ENCODE measurements at places on chromosomes 13 and 19.
A peak's percentile ranks its signal among the peaks of the same experiment; 100 is the strongest.

- no peak overlapping the region for H3K4me3 ChIP-seq
- H3K27ac ChIP-seq = no peak overlapping the region
- no peaks in the 10 kb centered on the region for H3K4me1 ChIP-seq
- no peaks in the 10 kb centered on the region for H3K36me3 ChIP-seq
- DNase-seq = no peak
Observed at GRCh38 chr13:67117010-67117550, 113.1 kb downstream of the PCDH9 start.

DNA sequence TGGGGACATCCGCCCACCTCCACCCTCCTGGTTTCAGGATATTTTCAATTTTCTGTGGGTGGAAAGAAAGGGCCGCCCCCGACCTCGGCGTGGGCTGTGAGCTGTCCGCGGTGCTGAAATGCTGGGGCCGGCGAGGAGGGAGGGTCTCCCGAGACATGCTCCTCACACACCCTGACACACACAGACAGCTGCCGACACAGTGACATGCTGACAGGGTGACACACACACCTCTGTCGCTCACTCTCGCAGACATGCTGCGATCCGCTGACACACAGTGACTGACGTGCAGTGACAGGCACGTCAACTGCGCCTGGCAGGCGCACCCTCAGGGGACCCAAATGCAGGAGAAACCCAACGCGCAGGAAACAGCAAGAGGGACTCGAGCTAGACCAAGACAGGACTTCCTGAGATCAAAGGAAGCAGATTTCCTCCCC lies 25.1 kb upstream of the MEIS3 start:
- peak; percentile 67 for DNase-seq
- H3K27ac ChIP-seq = no peak overlapping the region
- H3K27me3 ChIP-seq = no peaks in the 10 kb centered on the region
- H3K36me3 ChIP-seq = no peaks in the 10 kb centered on the region

- DNase-seq = no peak
- H3K27me3 ChIP-seq = no peaks in the 10 kb centered on the region
- no peak within 1 kb of the TSS for H3K4me3 ChIP-seq
- H3K4me1 ChIP-seq = no peaks in the 10 kb centered on the region
- no peak within 1 kb of the TSS for H3K27ac ChIP-seq
Observed at GRCh38 chr19:47713046-47714021, at the start of gene EHD2. TSS of gene EHD2 (plus strand) at chr19:47713422. CDS start at chr19:47716613, 3,191 bp downstream.

DNA sequence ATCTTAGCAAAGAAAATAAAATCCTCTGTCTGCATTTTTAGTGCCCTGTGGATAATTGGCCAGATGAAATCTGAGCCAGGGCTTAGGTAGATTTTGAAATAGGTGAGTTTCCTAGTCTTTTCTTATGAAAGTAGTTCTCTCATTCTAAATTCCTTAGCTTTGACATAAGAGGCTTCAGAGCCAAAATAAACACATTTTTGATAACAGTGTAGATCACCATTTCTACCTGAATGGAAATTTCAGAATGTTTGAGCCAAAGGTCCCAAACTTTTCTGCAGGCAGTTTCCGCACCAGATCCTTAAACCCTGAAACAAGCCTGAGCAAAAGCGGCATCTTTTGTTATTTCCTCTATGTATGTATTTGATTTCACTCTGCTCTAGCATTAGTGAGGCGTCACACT lies 551.2 kb downstream of the EFNB2 start:
- DNase-seq = no peak
- peaks cover 6% of the 10 kb centered on the region for H3K4me1 ChIP-seq
- H3K27ac ChIP-seq = no peak overlapping the region
- no peak overlapping the region for H3K4me3 ChIP-seq
- no peaks in the 10 kb centered on the region for H3K27me3 ChIP-seq
- H3K36me3 ChIP-seq = no peaks in the 10 kb centered on the region

- no peak overlapping the region for H3K4me3 ChIP-seq
- H3K27me3 ChIP-seq = no peaks in the 10 kb centered on the region
- H3K27ac ChIP-seq = no peak overlapping the region
- DNase-seq = no peak
- no peaks in the 10 kb centered on the region for H3K4me1 ChIP-seq
Observed at GRCh38 chr13:100613031-100613430, 24.4 kb upstream of the GGACT start.

DNA sequence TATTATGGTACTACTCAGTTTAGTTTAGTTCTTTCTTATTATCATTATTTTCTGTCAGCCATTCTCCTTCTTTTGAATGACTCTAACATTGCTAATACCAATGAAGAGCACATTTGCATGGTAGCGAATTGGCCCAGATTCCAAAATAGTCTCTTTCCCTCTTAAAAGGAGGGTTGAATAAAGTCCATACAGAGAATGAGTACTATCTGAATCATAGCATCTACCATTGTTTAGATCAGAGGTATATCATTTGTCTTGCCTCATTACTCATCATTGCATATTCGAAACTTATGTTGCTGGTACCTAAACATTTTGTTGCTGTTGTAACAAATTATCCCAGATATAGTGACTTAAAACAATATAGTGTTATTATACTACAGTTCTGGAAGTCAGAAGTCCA lies 1235.3 kb upstream of the ATXN8OS start:
- H3K4me1 ChIP-seq = no peaks in the 10 kb centered on the region
- no peak overlapping the region for H3K4me3 ChIP-seq
- no peak for DNase-seq

DNA sequence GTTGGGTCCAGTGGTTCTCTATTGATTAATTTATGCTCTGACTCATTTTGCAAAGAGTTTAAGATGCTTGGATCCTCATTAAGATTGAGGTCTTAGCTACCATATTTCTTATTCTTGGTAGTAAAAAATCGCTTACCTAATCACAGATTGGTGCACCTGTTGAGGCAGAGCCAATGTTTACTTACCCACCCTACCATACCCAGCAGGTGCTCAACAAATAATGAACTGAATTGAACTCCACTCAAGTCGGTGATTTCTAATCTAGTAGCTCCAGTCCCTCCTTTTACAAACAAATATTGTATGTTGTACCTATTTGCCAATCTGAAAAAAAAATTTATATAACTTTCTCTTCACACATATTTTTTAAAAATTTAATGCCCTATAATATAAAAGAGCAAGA lies 361.0 kb downstream of the FGF14 start:
- no peak overlapping the region for H3K4me3 ChIP-seq
- H3K27ac ChIP-seq = no peak overlapping the region
- DNase-seq = no peak
- no peaks in the 10 kb centered on the region for H3K4me1 ChIP-seq
- H3K36me3 ChIP-seq = no peaks in the 10 kb centered on the region
- no peaks in the 10 kb centered on the region for H3K27me3 ChIP-seq

GRCh38 chr19:4061683-4062418 lies 4.8 kb downstream of the ZBTB7A start:
- H3K4me1 ChIP-seq = peaks cover 27% of the 10 kb centered on the region
- no peaks in the 10 kb centered on the region for H3K27me3 ChIP-seq
- no peak overlapping the region for H3K4me3 ChIP-seq
- peaks cover 49% of the 10 kb centered on the region for H3K36me3 ChIP-seq

DNA sequence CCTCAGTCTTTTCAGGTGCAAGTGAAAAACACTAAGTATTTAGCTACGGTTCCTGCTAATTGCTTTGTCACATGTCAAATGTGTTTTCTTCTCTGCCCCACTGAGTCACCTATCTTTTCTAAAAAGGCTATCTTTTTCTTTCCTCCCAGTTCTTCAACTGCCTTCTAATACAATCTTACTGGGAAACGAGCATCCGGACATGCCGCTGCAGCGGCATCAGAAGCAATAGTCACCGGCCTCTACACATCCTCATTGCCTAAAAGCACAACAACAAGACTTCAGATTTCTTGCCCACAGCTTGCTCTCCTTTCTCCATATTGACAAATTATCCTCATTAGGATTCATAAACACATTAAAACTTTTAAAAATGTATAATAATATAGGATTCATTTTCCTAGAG lies 1.2 kb downstream of the PCDH9 start:
- peaks cover 7% of the 10 kb centered on the region for H3K27me3 ChIP-seq
- DNase-seq = no peak
- no peaks in the 10 kb centered on the region for H3K36me3 ChIP-seq
- no peak overlapping the region for H3K27ac ChIP-seq
- peak overlapping the region; percentile 94 for H3K4me3 ChIP-seq
- H3K4me1 ChIP-seq = peaks cover 43% of the 10 kb centered on the region

All from DND-41 (cell line).